ENCODE measurements at places on chromosomes 7 and 10.

GRCh38 chr10:131568866-131569265, 257.3 kb upstream of the TCERG1L start:
- no peak for DNase-seq

GRCh38 chr10:100858747-100859483, 53.8 kb upstream of the SLF2 start:
- DNase-seq, result no peak

GRCh38 chr10:19974138-19974537, 157.9 kb downstream of the PLXDC2 start:
- DNase-seq, result no peak

- DNase-seq, result no peak
Observed at GRCh38 chr7:101536232-101536631, 92.9 kb downstream of the MYL10 start.

DNA sequence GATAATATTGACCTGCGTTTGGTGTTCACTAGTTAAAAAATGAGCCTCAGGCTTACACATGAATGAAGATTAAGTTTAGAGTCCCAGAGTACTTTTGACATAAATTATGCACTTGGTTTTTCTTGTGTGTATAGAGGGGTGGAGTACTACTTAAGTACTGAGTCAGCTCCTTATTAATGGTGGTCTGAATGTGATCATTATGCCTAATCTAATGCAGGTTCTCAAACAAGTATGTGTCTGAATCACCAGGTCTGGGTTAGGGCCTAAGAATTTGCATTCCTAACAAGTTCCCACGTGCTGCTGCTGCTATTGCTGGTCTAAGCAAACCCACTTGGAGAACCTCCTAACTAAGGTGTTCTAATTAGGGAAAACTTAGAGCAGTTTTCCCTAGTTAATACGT, 30.7 kb upstream of the STOX1 start:
- DNase-seq, result no peak

DNA sequence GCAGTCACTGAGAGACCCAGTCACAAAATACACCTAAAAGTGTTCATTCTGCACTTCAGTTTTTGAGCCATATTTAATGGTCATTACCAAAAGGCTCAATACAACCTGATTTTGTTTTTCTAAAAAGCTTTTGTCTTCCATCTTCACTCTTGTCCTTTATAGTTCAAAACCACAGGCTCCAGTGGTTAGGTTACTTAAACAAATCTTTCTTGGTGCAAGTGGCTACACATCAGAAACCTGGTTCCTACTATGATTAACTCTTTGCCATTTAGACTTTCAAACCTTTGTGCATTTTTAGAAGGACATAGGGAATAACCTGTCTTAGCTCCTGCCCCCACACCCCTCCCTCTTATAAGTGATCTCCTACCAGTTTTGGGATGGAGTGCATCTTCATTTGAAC, 135.8 kb downstream of the STRA8 start:
- no peak for DNase-seq

GRCh38 chr10:76315240-76315639, 883.8 kb downstream of the LRMDA start:
- DNase-seq, result no peak
